ENCODE measurements at places on chromosomes 16 and 17. TPM values are rescaled to one million over a fixed set of nuclear protein-coding genes. Genes with fewer than 3 reads are reported as not detected.

DNA sequence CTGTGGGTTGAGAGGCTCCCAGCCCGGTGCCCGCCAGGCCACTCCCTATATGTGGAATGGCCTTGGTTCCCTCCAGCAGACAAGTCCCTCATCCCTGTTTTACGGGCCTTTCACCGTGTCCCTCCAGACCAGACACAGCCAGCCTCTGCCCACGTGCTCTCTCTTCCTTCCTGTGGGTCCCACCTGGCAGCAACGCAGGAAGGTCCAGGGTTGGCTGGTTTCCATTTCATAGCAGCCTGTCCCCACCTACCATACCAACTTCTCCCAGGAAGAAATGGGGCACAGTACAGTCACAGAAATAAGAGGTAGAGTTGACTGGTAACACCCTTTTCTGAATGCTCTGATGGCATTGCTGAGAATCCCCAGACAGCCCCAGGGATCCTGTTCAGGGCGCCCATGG, 34.9 kb downstream of the PLD6 start:
- DNase-seq = no peak

DNA sequence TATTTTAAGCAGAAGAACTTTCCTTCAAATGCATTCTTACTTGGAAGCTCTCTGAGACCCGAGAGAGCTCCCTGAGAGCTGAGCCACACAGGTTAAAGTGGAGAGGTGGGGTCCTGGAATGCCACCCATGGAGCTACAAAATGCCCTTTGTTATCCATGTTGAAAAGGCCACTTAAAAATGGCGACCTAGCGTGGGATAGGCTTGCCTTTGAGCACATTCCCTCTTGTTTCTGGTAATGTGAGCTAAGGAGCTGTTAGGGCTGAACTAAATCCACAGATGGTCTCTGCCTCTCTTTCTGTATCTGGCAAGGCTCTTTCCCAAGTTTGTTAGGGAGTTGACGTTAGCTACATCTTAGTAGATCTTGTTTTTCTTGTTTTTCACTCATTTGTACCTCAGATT, 171.6 kb downstream of the SNX29 start:
- DNase-seq = no peak

DNA sequence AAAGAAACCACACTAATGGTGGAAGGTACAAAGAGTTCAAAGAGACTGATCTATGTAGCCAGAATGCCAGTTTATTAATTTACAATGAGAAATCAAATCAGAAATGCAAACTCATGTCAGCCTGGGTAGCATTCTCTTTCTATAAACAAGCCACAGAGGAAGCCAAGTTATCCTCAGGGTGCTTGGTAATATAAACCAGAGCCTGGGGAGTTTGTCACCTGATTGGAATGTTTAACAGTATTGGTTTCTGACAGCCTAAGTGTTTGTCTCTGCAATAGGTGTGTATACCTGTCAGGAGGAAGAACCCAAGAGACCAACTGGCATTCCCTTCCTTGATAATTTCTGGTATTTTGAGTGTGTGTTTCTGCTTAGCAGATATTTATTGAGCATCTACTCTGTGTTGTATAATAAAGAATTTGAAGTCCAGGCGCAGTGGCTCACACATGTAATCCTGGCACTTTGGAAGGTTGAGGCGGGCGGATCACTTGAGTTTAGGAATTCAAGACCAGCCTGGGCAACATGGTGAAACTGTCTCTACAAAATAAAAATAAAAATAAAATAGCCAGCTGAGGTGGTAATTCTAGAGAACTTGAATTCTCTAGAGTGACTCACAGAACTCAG, 3.1 kb upstream of the C17orf58 start:
- DNase-seq = no peak

DNA sequence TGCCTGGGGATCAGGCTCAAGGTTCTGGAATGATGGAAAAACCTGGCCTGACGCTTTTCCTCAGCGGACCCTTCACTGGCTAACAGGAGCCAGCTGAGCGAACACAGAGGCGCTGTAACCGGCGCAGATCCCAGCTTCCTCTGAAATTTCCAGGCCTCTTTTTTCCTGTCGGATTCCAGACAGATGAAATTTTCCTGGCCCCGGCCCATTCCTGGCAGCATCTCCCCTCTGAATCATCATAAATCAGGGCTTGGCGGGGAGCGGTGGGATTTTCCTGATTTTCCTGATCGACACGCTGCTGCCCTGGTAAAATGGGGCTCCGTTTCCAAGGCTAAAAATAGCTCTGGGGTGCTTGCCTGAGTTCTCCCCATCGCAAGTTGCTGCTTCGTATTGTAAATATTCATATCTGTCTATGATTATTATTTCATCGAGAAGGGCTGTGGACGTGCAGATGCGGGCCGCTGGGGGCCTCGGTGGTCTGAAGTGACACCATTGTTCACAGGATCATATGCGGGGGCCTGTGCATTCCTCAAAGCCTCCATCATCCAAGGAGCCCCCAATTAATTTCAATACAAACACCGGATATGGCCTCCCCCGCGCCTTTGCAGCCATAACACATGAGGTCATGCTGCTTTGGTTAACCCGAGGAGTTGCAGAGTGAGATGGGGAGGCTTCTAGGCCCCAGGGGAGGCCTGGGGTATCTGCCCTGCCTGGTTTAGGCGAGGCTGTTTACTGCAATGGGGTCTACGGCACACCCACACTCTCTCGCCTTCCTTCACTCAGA, 45.8 kb upstream of the ETV4 start:
- DNase-seq = peak; percentile 84

GRCh38 chr17:31857920-31858641, 963 bp downstream of the COPRS start:
- no peak for DNase-seq

GRCh38 chr17:30212750-30213149, 22.7 kb downstream of the SLC6A4 start:
- DNase-seq = no peak

GRCh38 chr17:46986366-46986765, 7.3 kb upstream of the RPRML start:
- DNase-seq = no peak

DNA sequence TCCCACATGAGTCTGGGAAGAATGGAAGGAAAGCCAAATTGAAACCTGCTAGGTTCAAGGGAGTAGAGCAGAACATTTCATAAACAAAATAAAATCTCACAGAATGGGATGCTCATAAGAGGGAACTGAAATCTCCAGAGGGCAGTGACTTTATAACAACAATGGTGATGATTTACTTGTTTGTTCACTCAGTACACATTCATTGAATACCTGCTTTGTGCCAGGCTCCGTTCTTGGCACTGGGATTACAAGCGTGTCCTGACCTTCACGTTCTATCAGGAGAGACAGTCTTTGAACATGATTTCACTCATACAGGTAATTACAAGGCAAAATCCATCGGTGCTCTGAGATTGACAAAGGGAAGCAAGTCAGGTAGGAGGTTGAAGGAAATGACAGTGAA, 356.3 kb downstream of the HAPSTR1 start:
- DNase-seq = no peak

DNA sequence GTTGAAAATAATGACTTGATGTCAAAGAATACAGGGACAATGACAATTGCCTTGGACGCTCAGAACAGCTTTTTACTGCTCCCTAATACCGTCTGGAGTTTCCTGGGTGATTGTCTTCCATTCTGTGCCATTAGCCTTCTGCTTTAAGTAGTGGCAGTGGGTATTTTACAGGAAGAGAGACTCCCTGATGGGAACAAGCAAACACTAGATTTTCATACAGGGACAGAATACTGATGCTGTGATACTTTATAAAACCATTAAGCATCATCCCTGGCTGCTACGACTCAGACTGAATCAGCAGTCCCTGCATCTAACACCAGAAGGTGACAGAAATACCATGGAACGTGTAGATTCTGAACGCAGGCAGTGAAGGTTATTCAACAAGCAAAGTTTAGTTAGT, 635.4 kb upstream of the GOT2 start:
- no peak for DNase-seq

DNA sequence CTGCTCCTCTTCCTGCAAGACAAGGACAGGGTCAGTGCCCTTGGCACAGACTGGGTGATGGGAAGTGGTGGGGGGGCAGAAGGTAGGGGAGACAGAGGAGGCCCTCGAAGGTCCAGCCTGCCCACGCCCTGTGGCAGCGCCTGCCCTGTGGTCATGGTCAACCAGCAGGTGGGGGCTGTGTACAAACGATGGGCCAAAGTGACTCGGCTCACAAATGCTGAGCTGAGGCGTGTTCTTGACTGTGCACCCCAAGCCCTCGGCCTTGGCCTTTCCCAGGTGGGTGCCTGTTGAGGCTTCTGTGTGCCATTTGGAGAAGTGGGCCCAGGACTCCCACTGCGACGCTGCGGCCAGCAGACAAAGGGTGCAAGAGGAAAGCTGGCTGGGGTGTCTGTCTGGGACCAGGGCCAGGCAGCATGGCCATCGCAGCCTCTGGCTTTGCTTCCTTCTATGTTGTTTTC, 22.6 kb downstream of the MXRA7 start:
- peak; percentile 63 for DNase-seq

- DNase-seq = peak; percentile 69
Observed at GRCh38 chr17:44345454-44346026, 438 bp downstream of the GRN start.

FKBP10 gene
- 133 TPM for total RNA-seq

RNU2-1 gene
- total RNA-seq = not detected

C17orf78 gene
- total RNA-seq = not detected

HS3ST3A1 gene
- 14.9 TPM for total RNA-seq

CES5A gene
- total RNA-seq = not detected

Measured in RPMI7951 (cell line).